ENCODE measurements at places on chromosomes 2 and 18.

DNA sequence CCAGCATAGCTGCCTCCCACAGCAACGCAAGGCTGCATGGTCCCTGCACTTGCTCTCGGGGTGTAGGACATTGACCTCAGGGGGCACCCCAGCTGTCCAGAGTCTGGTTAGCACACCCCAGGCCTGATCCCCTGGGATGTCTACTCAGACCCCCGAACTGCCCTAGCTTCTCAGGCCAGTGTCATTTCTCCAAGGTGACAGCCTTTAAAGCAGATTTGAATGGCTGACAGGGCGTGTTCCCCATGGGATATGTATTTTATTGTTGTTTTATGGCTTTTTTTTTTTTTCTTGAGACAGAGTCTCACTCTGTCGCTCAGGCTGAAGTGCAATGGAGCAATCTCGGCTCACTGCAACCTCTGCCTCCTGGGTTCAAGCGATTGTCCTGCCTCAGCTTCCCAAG is 40.8 kb upstream of the PTMA start:
- no peak for DNase-seq

- no peak for DNase-seq
Measured at GRCh38 chr2:220736778-220737177, 835.3 kb downstream of the EPHA4 start.

GRCh38 chr2:209425471-209426071 is 1.7 kb downstream of the MAP2 start:
- no peak for DNase-seq

DNA sequence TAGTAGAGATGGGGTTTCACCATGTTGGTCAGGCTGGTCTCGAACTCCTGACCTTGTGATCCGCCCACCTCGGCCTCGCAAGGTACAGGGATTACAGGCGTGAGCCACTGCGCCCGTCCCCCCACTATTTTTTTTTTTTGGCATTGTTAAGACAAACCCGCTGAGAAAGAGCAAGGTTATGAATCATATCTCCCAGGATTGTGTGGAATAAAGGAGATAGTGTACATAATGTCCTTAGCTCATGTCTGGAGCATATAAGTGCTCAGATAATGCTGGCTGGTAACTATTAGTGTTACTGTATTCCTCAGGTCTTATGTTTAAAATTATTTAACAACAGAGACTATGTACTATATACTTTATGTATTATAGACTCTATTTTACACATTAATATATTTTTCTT is 36.0 kb downstream of the TTC27 start:
- DNase-seq = no peak

GRCh38 chr2:123870206-123870880 is 154.7 kb upstream of the CNTNAP5 start:
- DNase-seq = no peak

- DNase-seq = no peak
Measured at GRCh38 chr2:149926149-149926548, 338.6 kb upstream of the MMADHC start.

DNA sequence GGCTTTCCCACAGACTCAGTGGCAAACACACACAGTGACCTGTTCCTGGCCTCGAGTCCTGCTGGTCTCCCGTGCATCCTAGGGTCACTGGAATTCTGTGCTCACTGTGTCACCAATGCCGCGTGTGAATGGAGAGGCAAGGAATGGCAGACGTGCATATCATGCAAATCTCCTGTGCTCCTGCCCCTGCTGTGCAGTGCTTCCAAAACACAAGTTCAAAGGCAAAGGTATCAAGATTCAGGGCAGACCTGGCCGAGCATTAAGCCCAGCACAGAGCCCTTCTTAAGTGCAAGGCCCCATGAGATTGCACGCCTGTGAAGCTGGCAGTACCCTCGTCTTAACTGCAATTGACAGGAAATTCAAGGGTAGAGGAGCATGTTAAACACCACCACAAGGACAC is 129.1 kb downstream of the NDUFA10 start:
- no peak for DNase-seq

- DNase-seq = no peak
Measured at GRCh38 chr2:205948496-205948837, 137.5 kb downstream of the INO80D start.

Measured in left ventricle myocardium inferior (tissue), 1 donor.